Activated CD8-positive, alpha-beta memory T cell treated with anti-CD3 and anti-CD28 coated beads for 48 hours (primary cell): ENCODE measurements at places on chromosomes 2 and 18.

GRCh38 chr18:6741786-6742185, 12.3 kb downstream of the ARHGAP28 start:
- no peak for DNase-seq

DNA sequence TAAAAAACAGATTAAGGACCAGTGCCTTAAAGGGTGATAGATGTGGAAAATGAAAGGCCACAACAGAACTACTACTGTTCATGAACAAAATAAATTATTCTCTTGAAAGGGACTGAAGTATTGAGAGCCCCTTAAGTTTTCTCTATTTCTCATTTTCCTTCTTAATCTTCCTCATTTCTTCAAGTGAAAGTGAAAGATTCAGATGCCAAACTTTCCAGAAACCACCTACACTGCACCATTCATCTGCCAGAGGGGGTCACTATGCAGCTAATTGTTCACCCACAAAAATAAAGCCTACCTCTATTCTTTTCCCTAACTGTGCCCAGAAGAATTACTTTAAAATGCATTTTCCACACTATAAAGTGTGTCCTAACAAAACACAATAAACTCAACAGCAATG, 140.1 kb downstream of the NR4A2 start:
- no peak for DNase-seq

DNA sequence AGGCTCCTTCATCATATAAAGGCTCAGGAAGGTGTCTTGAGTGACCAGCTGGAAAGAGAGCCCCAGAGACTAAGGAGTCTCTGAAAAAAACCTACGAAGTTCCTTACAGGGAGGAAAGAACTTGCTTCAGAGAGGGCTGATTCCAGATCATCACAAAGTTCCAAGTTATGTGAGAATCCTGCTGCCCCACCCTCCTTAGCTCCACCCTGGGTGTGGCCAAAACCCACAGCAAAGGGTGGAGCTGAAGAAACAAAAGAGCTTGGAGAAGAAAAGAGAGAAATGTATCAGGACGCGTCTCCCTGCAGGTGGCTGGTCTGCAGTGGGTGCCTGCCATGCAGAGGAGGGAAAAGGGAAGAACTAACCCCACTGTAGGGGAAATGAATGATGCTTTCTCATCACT, 32.8 kb upstream of the ZNF396 start:
- no peak for DNase-seq

DNA sequence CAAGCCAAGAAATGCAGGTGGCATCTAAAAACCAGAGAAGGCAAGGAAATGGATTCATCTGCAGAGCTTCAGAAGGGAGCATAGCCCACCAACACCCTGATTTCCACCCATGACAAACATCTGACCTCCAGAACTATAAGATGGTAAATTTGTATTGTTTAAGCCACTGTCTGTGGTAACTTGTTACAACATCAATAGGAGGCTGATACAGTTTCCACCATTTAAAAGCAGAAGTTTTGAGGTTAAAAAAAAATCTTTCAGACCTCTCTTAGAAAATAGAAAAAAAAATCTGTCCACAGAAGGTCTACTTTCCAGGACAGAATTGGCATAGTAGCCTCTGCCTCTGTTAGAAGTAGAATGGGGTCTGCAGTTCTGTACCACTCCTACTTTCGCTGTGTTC, 37.2 kb downstream of the SLC40A1 start:
- DNase-seq = no peak

DNA sequence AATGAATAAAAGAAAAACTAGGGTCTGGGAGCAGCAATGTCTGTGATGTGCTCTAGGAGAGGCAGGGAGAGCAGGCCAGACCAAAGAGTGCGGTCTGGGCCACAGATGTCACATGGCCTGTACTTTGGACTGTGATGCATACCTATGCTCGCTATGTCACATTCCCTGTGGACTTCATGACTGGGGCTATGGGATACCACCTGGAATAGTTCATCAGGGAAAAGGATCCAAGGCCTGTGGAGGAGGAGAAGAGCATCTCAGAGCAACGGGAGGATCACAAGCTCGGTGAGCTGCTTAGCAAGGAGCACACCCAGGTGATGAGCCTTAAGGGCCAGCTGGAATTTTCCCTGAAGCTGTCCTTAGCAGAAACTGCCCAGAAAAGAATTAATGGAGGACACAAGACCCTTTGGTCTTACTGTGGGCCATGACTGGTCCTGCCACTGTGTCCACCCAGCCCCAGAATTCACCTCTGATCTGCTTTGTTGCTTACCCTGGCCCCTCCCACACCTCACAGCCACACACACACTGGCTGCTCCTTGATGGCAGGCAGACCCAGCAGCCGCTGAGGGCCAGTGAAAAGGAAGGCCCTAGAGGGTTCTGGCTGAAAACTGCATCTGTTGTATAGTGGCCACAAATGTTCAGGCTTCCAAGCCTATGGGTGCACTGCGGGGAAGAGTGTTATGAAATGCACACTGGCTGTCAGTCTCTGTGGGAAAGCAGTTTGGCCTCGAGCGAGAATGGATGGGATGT, 25.3 kb upstream of the GCC2 start:
- DNase-seq = no peak

- DNase-seq = no peak
Measured at GRCh38 chr2:29848566-29849310, 72.6 kb downstream of the ALK start.

GRCh38 chr2:197633109-197633657, 42.2 kb downstream of the RFTN2 start:
- no peak for DNase-seq

GRCh38 chr2:151844211-151844896, 16.1 kb upstream of the ARL5A start:
- DNase-seq = no peak

GRCh38 chr2:167487728-167488127, 599.4 kb downstream of the XIRP2 start:
- no peak for DNase-seq

GRCh38 chr2:168849610-168850009, 40.6 kb downstream of the SPC25 start:
- no peak for DNase-seq

DNA sequence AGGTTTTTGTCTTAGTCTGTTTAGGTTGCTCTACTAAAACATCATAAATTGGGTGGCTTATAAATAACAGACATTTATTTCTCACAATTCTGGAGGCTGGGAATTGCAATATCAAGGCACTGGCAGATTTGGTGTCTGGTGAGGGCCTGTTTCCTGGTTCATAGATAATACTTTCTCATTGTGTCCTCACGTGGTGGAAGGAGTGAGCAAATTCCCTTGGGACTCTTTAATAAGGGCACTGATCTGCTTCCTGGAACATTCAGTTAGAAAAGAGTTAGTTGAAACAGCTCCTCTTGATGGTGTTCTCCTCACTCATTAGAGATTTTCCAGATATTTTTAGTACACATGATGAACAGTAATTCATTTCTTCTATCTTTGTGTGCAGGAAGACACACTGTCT, 22.3 kb downstream of the COL4A3 start:
- no peak for DNase-seq

DNA sequence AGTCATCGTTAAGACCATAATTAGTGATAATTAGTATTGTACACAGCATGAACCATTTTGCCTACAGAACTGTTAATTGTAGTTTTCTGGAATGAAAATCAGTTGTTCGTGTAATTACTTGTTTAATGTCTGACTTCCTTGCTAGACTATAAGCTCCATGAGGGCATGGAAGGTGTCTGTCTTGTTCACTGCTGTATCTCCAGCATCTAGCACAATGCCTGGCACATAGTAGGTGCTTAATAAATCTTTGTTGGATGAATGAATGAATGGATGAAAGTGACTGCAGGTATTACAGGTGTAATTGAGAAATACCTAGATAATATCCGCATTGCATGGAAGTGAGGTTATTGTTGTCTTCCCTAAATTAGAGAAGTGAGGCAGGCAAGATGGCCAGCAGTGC, 21.8 kb downstream of the C2orf74 start:
- no peak for DNase-seq

DNA sequence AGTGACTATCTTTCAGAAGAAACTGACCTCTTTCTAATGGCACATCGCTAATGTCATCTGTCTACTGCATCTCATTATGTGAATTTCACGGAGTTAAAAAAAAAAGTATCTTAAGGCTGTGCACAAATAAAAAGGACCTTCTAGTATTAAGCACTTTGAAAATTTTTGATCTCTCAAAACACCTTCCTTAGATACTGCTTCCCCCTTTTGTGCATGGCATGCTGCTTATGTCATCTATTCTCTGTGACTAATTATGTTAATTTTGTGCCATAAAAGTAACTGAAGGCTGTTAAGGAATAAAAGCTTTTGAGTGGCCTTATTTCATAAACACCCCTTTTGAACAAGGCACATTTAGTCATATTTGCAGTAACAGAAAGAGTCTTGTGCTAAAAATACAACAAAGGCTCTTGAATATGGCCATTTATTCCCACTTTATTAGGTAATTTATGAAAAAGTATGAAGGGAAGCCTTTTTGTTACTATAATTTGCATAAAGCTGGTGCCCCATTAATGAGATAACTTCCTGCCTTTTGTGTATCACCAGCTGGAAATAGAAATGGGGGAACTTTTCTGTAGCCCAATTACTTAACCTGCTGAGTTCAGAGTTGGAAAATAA, 1412.0 kb upstream of the ZEB2 start:
- no peak for DNase-seq

DNA sequence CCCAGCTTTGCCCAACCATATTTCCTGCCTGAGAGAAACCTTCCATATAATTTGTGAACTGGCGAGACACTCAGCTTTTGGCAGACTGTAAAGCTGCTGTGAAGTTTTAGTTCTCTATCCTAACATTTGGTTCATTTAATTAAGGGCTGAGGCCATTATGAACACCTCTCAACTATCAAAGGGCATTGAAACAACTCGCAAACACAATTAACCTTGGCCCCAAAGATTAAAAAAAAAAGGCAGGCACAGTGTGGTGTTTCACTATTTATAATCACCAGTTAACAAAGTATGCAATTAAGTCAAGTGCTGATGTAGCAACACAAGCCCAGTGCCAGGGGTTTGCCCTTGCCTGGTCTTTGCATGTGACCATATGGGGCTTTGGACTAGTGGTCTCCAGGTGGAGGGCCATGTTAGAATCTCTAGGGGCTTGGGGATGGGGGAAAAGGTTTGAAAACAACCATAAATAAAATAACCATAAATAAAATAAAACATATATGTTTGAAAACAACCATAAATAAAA, 297.6 kb upstream of the SKOR2 start:
- DNase-seq = no peak

DNA sequence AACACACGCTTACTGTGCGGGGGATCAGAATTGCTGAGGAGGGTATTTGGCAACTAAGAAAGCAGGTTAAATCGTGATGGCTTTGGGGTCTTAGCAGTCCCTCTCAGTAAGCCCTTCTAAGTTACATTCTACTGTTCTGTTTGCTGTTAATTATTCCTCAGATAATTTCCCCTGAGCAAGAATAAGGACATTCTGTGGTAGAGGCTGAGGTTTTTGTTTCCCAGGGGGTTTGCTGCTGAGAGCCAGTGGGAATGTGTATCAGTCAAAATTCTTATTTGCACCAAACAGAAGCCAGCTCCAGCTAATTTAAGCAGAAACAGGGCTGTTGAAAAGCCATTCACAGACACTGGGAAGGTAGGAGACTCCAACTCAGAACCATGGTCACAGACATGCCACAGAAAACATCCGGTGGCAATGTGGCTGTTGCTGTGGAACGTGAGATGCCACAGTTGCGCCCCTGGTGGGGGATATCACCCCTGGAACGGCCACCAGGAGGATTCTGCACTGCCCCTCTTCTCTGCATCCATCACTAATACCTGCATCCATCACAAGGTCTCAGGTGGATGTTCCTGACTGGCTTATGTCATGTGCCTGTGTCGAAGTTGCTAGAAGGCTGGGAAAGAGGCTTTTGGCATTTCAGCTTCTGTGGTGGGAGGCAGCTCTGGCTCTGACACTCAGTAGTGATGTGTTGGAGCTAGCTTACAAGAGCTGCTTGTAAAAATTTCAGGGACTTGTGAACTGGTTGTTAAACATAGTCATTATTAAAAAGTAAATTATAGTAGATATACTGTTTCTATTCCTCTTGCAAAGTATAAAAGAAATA, 23.2 kb downstream of the SLC4A3 start:
- no peak for DNase-seq

DNA sequence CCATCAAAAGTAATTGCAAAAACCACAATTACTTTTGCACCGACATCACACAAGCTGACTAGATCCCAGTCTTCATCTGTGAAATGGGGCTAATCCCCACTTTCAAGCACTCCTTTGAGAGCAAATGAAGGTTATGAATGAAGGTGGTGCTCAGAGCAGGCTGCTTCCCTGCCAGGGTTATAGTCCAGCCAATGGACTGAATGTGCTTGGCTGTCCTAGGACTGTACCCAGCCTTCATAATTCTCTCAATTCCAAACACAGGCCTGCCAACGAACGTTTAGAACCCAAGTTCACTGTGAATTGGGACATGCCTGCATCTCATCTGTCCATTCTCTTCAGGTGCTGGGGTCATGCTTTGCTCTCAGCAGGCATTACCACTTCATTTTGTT, 27.8 kb upstream of the ICOS start:
- no peak for DNase-seq

DNA sequence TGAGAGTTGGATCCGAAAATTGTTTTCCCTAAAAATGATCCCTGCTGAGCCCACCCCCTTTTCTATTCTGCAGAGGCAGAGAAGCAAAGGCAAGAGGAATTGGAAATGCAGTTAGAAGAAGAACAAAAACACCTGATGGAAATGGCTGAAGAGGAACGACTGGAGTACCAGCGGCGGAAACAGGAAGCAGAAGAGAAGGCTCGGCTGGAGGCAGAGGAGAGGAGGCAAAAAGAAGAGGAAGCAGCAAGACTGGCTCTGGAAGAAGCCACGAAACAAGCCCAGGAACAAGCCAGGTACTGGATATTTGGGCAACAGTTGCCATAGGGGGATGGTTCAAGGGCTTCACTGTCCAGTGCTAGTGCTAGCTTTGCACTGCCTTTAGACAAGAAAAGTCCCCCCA, 41.7 kb downstream of the SUMO1 start:
- DNase-seq = no peak

- no peak for DNase-seq
Measured at GRCh38 chr2:207762146-207762545, 7.6 kb downstream of the FZD5 start.

- DNase-seq = no peak
Measured at GRCh38 chr2:156706576-156706975, 270.4 kb downstream of the GPD2 start.

DNA sequence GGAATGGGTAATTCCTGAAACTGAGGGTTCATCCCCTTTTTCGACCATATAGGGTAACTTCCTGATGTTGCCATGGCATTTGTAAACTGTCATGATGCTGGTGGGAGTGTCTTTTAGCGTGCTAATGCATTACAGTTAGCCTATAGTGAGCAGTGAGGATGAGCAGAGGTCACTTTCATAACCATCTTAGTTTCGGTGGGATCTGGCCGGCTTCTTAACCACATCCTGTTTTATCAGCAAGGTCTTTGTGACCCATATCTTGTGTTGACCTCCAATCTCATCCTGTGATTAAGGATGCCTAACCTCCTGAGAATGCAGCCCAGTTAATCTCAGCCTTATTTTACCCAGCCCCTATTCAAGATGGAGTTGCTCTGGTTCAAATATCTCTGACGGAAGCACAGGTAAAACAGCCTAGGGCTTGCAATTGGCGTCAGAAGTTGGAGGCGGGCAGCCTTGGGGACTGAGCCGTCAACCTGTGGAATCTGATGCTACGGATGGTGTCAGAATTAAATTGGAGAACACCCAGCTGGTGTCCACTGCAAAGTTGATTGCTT, 19.5 kb downstream of the RALBP1 start:
- no peak for DNase-seq
